Stimulated activated CD4-positive, alpha-beta T cell treated with anti-CD3 and anti-CD28 coated beads, Interleukin-4, amount 100 ng/mL, for 24 hours (primary cell): ENCODE measurements at places on chromosomes 1 and 21.

DNA sequence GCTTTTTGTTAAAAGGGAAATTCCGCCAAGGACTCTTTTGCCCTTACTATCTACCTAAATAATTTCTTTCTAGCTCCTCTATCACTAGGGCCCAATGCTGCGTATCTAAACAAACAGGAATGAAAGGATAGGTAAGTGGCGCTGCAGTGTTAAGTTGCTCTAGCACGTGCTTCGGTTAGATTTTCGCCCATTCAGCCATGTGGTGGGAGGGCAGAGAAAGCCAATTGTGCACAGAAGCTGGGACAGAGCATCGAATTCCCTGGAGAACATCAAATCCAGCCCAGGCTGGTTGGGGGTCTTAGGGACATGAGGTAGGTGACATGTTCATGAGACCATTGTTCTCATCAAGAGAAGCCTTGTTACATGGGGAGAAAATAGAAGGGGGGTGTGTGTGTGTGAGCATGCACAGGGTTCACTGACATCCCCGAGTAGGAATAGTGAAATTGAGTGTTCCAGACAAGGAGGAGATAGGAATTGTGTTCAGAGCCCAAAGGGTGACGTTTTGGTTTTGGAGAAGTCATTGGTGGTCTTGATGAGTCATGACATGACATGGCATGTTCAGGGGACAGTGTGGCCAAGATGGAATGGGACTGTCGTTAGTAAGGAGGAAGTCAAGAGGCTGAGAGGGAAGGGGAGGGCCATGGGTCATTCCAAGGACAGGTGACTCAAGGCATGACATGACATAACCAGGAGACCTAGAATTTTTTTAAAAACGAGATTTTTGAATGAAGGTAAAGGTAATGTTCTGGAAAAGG lies 107.1 kb downstream of the TLR5 start:
- DNase-seq = no peak

- no peak for DNase-seq
Observed at GRCh38 chr1:154860156-154860870, 9.8 kb downstream of the KCNN3 start.

GRCh38 chr1:145891143-145891542 lies 5.5 kb upstream of the ANKRD35 start:
- no peak for DNase-seq

- no peak for DNase-seq
Observed at GRCh38 chr1:150282558-150282958, 204 bp downstream of the CIART start.

DNA sequence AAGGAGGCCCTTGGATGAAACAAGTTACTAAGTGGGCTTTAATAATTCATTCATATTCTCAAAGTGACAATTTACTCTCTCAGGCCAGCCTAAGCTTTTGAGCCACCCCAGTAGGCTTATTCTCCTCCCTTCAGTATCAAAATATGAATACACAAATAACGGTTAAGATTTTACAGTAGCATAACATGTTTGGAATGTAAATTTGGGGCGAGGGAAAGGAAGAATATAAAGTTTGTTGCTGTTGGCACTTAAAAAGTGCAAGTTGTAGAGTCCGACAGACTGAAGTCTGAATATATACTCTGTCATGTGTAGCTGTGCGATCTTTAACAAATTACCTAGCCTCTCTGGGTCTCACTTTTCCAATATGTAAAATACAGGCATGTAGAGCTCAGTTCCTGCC lies 22.6 kb upstream of the MYSM1 start:
- DNase-seq = no peak

- no peak for DNase-seq
Observed at GRCh38 chr1:28194326-28195035, 18.0 kb upstream of the PTAFR start.

GRCh38 chr1:90509225-90510048 lies 207.7 kb downstream of the BARHL2 start:
- no peak for DNase-seq

DNA sequence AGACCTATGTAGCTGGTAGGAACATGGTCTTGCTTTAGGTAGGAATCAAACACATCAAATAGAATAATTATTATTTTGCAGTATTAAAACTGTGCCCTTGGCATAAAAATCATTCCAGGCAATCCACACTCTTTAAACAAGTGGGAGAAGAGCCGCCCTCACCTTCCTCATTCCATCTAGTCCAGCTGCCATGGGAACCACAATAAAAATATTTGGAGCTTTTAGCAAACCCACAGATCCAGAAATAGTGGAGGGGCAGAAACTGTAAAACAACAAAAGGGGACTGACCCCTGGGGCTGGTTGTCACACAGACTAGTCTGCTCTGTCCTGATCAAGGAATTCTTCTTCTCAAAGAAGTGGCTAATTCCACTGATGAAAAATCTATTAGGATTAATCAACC lies 61.6 kb downstream of the PTPRC start:
- DNase-seq = no peak

DNA sequence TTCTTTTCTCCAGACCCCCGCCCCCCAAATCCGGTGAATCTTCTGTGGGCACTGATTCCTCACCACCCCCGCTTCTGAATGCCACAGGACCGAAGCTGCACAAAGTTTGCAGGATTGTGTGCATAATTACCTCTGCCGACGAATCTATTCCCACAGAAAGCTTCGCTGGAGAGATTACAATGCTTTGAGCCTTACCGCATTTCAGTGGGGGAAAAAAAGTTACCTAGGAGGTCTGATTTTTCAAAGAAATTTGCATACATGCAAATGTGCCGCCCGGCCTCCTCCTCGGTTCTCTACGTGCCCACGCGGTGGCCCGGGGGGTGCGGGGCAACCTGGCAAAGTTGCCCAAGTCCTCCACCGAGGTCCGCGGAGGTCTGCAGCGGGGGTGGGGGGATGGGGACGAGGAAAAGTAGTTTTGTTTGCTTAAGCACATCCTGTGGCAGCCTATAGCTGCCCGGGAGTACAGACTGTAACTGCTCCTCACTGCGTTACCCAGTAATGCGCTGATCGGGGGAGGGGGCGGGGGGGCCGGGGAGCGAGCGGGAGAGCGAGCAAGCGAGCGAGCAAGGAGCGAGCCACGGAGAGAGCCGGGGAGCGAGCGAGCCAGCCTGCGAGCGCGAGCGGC lies 563 bp upstream of the NFIA start:
- DNase-seq = peak; percentile 68

DNA sequence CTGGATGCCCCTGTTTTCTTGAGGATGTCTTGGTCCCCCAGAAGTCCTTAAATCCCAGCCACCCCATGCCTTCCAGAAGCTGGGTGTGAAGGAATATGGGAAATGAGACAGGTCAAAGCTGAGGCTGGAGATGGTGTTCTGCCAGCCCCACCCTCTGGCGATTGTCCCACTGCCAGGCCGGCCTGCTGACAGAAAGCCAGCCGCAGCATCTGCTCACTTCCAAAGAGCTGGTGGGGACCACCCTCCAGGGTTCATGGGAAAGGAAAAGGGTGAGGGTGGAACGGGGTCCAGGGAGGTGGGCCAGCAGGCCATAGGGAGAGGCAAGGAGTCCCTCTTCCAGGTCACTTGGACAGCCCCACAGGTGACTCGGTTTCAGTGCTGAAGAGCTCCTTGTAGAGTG lies 1.9 kb upstream of the LINGO4 start:
- DNase-seq = no peak

- DNase-seq = no peak
Observed at GRCh38 chr1:204984499-204984898, 58.5 kb upstream of the CNTN2 start.

GRCh38 chr1:206719169-206719839 lies 34.6 kb downstream of the MAPKAPK2 start:
- DNase-seq = no peak

DNA sequence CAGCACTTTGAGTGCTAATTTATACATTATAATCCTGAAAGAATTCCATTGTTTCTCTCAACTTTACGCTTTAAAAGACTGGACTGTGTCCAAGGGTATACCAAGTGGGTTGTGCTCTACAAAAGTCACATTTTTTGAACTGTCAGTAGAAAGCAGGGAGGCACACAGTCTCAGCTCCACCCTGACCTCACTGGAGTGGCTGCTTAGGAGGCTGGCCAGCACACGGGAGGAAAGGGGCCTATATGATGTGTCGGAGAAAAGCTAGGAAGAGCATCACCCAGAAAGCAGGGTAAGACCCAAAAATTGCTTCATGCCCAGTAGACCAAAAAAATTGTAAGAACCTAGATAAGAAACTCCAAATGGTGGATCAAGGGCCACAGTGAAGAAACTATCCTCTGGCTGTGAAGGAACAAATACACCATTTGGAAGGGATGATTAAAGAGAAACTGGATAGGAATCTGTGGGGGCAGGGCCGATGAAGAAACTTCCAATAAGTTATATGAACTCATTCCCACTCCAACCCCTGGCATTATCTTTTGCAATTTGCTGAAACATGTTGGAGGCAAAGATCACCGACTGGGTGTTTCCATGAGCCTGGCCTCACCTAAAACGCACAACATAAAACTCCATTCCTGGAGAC lies 1.9 kb downstream of the S100A10 start:
- no peak for DNase-seq

- DNase-seq = peak; percentile 82
Observed at GRCh38 chr1:44217809-44218410, 4.6 kb downstream of the DMAP1 start.

- no peak for DNase-seq
Observed at GRCh38 chr1:17248781-17249180, at the start of gene PADI3. TSS of gene PADI3 (plus strand) at chr1:17249098. CDS start at chr1:17249138, 40 bp downstream.

- DNase-seq = no peak
Observed at GRCh38 chr1:218462587-218462986, 117.5 kb downstream of the TGFB2 start.

DNA sequence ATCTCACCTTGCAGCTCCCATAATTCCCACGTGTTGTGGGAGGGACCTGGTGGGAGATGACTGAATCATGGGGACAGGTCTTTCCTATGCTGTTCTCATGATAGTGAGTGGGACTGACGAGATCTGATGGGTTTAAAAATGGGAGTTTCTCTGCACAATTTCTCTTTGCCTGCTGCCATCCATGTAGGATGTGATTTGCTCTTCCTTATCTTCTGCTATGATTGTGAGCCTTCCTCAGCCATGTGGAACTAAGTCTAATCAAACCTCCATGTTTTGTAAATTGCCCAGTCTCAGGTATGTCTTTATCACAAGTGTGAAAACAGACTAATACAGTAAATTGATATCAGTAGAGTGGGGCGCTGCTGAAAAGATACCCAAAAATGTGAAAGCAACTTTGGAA lies 195.7 kb downstream of the SLC44A5 start:
- DNase-seq = no peak

DNA sequence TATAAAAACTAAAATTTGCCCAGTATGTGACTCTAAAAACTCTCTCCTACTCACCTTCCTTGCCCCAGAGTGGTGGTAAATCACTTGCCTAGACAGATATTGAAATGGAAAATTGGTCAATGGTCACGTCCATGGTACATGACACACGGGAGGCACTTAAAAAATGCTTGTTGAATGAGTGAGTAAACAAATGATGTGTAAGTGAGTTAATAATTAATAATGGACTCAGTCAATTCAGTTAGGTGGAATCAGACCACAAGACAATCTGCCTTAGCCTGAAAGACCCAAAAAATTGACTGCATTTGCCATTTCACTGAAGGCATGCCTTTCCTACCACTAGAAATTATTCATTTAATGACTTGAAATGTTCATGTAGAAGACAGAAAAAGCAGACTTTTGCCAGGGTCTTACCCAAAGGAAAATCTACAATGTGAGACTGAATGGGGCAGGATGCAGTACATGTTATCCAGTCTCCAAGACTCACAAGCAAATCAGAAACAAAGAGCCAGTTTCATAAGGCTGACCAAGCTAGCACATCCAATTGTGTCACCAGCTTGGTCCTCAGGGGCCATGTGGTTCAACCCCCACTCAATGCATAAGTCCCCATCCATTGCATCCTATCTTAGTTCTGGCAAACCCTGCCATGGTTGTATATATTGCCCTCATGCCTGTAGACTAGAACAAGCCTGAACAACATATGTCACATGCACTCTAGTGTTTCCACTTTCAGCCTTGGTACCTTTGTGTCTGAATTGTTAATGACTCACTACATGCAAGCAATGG lies 73.6 kb downstream of the TBX15 start:
- no peak for DNase-seq

DNA sequence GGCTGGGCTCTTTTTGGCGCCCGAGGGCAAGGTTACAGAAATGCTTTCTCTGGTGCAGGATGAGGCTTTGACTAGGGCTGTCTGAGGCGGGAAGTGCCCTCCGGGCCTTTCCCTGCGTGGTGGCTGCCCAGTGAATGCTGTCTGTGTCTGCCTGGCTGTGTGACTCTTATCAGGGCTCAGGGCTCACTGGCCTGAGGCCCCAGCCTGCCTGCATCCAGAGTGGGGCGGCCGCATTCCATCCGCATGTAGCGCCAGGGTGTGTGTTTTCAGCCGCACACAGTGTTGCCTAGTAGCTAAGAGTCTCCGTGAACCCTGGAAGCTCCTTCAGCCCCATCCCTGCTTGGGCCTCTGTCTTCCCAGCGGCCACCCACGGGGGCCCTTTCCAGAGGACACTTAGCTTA lies 59.1 kb downstream of the FAAP20 start:
- DNase-seq = no peak

DNA sequence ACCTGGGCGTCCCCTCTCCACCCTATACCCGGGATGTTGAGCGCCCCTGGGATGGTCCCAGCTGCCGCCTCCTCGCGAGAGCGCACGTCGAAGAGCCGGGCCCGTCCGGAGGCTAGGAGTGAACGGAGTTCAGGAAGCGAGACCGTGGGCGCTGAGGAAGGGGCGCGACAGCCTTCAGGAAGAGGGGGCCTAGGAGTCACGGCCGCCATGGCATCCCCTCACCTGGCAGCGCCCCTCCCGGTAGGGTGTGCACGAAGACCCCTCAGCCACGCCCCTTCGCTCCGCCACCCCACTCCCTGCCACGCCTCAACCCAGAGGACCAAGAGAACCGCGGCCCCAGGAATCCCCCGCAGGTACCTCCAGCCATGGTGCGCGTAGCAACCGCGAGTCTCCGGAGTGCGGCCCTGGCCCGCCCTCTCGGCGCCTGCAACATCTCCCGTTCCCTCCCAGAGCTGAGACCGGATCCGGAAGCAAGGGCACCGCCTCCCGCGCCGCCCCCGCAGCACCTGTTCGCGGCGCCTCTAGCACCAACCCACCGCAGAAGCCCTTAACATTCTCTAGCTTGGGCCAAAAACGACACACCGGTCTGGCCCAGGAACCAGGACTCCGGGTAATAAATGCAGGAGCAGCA lies at the start of gene TSTD1:
Gene TSTD1, minus strand, starts transcription at position 442 of the 631 bp plus-strand sequence. Its CDS starts 75 bp downstream, at position 367.
- DNase-seq = peak; percentile 88

DNA sequence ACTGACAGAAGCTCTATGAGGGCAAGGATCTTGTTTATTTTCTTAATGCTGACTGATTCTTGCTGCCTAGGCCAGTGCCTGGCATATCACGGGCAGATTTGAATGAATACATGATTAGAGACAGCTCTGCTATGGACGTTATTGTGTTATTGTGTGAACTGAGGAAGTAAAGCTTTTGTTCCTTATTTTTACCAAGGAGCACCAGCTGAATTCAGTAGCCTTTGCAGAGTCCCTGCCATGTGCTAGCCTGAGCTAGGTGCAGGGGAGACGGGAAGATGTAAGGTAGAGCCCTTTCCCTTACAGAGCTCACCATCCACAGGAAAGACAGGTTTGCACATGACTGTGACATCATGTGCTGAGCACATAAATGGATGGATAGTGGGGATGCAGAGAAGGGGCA lies 36.0 kb upstream of the SCMH1 start:
- no peak for DNase-seq

GRCh38 chr1:184354719-184355118 lies 32.1 kb upstream of the C1orf21 start:
- DNase-seq = no peak
